ENCODE measurements at places on chromosomes 1 and 21.

DNA sequence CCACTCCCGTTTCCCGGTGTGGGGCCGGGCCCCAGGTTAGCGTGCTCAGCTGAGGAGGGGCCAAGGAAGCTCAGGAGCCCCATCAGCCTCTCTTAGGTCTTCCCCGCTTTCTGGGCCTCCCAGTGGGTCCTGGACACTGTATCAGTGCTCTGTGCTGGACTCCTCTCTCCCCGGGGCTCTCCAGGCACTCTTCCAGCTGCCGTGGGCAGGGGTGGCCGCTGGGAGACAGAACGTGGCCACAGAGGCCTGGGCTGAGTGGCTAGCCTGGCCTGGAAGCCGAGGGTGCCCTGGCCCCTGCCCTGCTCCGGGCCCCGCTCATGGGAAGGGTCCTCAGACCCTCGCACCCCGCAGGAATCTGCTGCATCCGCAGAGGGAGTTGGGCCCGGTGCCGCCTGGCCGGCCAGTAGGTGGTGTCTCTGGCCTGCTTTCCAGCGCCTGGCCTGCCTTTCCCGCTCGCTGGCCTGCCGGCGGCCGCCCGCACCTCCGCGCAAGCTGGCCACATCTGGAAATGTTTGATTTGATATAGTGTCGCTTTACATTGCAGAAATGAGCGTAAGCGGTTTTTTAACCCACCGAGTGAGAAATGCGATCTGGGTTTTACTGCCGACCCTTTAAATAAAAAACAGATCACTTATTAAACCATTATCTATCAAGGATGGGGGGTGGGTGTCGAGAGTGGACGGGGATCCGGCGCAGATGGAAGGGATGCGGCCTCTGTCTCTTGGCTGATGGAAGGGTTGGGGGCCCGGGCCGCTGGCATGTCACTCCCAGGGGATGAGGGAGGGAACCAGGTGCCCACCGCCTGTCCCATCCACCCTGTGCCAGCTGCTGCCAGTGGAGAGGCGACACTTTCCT lies 74.4 kb upstream of the TTC34 start:
- no peak for DNase-seq

GRCh38 chr1:220748936-220749335 lies 814 bp downstream of the MTARC2 start:
- no peak for DNase-seq

- no peak for DNase-seq
These were observed 396.9 kb downstream of the ADGRL2 start for GRCh38 chr1:82197606-82198005.

- no peak for DNase-seq
These were observed 16.0 kb upstream of the CHIA start for GRCh38 chr1:111274653-111275052.

DNA sequence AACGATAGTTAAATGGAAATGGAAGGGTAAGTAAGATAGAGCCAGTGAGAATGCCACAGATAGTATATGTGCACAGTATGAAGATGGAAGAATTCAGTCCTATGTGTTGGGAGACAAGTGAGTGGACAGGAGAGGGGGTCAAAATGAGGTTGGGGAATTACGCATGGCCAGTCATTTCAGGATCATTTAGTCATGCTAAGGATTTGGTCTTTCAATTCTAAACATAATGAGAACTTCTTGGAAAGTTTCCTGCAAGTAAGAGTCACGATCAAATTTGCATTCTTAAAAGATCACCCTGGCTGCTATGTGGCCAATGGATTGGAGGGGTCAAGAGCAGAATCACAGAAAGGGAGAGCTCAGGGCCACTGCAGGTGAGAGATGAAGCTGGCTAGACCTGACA lies 64.0 kb upstream of the KCNK2 start:
- DNase-seq, result no peak

- DNase-seq, result no peak
These were observed 311.0 kb upstream of the CXADR start for GRCh38 chr21:17201741-17202260.

DNA sequence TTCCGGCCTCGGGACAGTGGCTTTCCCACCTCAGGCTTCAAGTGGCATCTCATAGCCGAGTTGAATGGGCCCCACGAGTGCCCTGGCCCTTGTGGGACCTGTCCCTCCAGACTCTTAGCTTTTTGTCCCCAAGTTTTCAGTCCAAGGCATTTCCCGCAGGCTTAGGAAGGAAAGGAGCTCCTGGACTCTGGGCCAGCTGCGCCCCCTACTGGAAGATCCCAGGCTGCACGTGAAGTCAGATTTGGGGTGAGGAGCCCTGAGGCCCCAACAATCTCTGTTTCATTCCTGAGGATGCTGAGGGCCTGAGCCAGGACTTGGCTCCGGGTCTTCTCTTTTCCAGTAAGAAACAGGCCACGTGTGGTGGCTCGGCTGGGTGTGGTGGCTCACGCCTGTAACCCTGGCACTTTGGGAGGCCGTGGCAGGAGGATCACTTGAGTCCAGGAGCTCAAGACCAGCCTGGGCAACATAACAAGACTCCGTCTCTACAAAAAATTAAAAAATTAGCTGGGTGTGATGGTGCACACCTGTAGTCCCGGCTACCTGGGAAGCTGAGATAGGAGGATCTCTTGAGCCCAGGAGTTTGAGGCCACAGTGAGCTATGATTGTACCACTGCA lies 67.4 kb downstream of the ARHGEF10L start:
- DNase-seq, result peak; percentile 54
